ENCODE measurements at places on chromosomes 3 and 15. TPM values are rescaled to one million over a fixed set of nuclear protein-coding genes. Genes with fewer than 3 reads are reported as not detected.

Gene GOLGA8T
- under 0.01 TPM for total RNA-seq

Gene CHCHD4
- 17.5 TPM for total RNA-seq

Gene PP2D1
- not detected for total RNA-seq

Gene VILL
- total RNA-seq, result 4.9 TPM

Data from epithelial cell of umbilical artery (primary cell).